Activated CD8-positive, alpha-beta memory T cell treated with anti-CD3 and anti-CD28 coated beads, Interleukin-2, amount 50 U/mL, for 4 hours (primary cell): ENCODE measurements at places on chromosomes 12 and 14.

DNA sequence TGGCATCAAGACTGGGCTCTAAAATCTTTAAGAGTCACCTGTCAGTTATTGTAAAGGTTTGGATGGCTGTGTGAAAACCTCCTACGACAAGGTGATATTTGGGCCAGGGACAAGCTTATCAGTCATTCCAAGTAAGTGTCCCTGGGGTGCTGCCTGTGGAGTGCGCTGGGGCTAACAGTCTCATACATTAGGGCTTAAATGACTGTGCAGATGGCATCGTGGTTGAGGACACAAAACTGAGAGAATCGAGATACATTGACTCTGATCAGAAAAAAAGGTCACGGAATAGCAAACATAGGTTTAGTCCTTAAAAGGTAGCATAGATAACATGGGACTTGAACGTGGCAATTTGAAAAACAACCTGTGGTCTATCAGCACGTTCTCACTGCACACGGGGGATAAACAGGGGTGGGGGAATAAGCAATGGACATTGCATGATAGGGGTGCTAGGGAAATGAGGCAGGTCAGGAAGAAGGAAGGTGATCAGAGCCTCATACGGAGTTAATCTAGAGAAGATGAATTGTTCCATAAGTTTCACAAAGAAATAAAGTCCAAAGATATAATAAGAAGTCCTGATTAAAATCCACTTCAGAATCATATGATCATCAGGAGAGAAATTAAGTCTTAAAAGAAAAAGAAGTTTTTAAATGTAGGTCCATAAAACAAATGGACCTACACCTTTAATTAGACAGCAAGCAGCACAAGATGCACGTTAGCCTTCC lies 100.3 kb downstream of the DAD1 start:
- DNase-seq: no peak

- DNase-seq: no peak
Measured at GRCh38 chr14:101454229-101454628, 107.1 kb upstream of the DIO3 start.

DNA sequence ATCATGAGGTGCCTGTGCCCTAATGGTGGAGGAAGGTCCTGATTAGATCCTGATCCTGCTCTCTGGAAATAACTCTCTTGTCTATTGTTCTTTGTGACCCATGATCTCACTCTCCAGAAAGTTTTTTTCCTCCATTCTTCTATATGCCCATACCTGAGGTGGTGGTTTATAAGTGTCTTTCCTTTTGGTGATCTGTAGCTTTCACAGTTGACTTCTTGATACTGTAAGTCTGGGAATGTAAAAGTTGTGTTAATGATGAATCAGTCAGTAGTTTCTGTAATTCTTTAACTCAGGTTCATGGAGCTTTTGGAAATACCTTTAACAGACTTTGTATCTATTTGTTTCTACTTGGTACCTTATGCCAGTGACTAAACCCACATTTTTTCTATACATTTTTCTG lies 444.0 kb upstream of the FLRT2 start:
- no peak for DNase-seq

GRCh38 chr12:39161465-39162085 lies 256.2 kb upstream of the CPNE8 start:
- DNase-seq: no peak

DNA sequence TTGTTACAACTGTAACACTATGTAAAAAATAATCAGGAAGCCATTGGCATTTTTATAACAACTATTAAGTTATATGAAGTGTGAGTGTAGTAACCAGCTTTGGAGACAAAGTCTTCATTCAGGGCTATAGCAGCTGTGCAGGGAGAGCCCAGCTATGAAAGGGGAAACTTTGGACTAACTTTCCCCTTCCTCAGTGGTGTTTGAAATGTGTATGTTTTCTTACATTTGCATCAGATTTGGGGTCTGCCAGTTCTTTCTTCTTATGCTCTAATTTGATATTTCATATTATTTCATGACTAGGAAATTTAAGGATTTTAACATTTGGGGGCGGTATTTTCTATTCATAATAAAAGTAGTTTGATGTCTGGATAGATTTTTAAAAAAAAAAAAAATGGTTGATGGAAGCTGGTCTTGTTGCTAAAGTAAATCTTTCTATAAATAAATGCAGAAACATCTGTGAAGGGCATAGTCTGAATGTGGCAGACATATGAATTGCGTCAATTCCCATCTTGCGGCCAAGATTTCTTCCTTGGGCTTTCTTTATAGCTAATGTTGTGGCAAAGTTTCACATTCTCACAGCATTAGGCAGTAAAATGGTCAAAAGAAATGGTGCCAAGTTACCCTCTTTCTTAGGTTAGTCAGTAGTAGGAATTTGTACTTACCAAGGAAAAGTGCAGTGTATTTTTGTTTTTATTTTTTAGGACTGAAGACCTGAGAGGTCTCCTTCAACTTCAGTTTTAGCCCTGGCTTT lies 35.6 kb downstream of the RASSF8 start:
- DNase-seq: no peak

- DNase-seq: no peak
Measured at GRCh38 chr14:102095231-102095870, 8.5 kb upstream of the HSP90AA1 start.

GRCh38 chr14:75303381-75303789 lies 24.8 kb downstream of the FOS start:
- peak; percentile 62 for DNase-seq

DNA sequence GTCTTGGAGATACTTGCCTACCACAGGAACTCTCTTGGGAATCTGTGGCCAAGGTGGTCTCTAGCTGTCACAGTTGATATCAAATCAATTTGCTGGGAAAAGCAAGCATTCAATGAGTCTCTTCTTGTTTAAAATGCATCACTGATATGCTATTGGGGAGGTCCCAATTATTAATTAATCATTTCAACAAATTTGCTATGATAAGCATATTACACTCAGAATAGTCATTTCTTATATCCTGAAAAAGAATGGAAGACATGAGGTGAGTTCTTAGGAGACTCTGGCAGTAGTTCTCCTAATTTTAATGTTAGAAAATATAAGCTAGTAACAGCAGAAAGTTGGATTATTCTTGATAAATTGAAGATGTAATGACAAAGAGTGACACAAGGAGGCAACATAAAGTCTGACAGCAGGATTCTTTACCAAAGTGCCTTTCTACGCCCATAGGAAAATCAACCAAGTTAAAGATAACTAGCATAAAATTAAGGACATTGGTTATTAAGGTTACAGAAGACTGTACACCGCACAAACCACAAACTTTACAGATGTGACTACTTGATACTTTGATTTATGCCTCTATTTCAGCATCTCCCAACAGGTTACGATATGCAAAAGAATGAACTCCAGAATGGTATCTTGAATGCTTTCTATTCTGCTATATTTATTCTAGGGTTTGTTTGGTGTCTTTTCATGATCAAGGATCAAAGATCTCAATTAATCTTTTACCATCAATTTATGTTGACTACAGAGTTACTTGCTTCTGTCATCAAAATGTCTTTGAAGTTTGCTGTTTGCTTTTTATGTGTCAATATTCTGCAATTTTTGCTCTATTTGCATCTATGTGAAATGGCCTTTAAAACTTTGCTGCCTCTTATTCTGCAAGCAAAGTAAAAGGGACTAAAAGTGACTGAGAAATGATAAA lies 349.6 kb upstream of the CLEC14A start:
- DNase-seq: no peak

DNA sequence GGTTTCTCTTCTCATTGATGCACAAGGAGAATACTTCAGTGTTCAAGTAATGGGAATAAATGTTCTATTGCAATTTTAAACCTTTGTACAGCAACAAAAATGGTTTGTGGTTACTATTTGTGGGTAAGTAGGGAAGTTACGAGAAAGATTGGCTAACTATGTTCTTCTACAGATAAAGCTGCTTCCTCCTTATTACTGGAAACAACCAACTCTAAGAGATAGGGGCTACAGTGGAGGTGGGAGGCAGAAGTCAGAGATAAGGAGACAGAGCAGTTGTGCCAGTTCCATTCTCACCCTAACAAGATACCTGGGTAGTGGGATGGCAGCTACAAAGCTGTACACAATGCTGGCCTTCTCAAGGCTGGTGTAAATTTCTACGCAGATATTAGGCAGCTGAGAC lies 16.2 kb downstream of the NOXRED1 start:
- DNase-seq: no peak

GRCh38 chr14:99775351-99775750 lies 17.9 kb upstream of the EML1 start:
- no peak for DNase-seq

DNA sequence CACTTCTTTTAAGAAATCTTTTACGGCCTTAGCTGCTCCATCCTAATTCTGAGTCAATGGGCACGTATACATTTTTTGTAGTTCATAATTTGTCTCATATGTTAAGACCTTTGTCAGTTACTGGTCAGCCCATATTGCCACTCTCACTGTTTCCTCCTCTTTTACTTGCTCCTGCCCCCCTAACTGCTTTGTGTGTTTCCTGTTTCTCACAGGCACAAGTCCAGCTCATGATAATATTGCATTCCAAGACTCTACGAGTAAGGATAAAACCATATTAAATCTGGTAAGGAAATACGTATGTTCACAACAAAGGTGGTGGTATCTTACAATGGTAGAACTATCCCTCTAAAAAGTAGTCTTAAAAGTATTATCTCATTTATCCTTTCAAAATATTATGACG lies 111.7 kb downstream of the DNAI7 start:
- no peak for DNase-seq
